ENCODE measurements at places on chromosomes 11 and 22.

DNA sequence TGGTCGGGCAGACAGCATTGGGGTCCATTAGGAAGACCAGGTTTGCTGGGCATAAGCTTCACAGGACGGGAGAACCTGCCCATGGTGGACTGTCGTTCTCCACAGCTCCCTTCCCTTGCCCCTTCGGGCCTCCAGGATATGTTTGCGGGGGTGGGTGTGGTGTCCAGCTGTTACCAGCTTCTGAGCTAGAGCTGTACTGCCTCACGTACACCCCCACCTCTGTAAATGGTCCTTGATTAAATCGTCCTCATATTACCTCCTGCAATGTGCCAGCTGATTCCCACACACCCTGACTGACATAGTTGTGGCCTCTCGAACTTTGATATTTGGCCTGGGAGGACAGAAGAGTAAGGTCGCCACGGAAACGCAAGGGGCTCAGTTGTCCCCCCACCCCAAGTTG, 16.2 kb upstream of the BCR start:
- no peak for DNase-seq

DNA sequence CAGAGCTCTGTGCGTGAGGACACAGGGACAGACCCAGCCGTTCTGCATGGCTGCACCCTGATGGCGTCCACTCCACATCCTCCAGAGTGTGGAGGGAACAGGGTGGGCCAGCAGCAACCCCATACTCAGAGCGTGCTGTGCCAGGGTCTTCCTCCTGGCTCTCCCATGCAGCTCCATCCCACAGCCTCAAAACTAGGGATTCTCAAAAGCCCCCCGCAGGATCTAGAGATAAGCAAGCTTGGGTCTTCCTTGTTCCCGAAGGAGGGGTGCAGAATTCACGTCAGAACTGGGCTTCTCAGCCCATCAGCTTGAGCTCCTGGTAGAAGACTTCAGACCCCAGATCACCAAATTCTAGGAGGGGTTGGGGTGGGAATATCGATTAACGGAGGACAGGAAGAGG, 858.8 kb downstream of the TBC1D22A start:
- DNase-seq, result no peak

DNA sequence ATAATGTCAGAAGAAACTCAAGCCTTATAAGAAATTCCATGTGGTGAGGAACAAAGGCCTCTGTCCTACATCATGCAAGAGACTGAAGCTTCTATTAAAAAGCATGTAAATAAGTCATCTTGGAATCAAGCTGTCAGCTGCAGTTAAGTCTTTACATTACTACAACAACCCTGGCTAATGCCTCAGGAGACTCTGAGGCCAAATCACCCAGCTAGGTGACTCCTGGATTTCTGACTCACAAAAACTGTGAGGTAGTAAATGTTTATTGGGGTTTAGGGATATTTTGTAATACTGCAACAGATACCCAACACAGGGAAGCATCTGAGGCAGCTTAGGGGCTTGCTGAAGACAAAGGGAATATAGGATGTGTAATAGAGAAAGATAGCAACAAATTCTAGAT, 89.6 kb downstream of the C11orf87 start:
- no peak for DNase-seq

DNA sequence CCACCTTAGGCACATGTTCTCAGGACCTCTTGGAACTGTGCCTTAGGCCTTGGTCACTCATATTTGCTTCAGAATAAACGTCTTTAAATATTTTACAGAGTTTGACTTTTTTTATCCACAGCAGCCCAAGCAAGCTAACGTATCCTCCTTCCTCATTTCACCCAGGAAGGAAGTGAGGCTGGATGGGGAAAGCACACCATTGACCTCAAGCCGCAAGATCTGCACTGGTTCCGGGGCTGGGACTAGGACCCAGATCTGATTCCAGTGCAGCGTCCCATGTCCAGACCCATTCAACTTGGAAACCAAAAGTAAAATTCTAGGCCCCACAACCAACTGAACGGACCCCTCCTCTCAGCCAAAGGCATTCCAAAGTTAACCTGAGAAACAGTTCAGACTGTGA, 2.4 kb upstream of the LGALS12 start:
- no peak for DNase-seq

GRCh38 chr11:18390088-18390487, 4.3 kb upstream of the LDHA start:
- DNase-seq, result no peak

GRCh38 chr11:120195601-120196320, 15.1 kb upstream of the OAF start:
- no peak for DNase-seq

- no peak for DNase-seq
Observed at GRCh38 chr22:37211075-37211865, 1.0 kb downstream of the SSTR3 start.

GRCh38 chr11:75536786-75537641, 11.3 kb upstream of the GDPD5 start:
- DNase-seq, result no peak

DNA sequence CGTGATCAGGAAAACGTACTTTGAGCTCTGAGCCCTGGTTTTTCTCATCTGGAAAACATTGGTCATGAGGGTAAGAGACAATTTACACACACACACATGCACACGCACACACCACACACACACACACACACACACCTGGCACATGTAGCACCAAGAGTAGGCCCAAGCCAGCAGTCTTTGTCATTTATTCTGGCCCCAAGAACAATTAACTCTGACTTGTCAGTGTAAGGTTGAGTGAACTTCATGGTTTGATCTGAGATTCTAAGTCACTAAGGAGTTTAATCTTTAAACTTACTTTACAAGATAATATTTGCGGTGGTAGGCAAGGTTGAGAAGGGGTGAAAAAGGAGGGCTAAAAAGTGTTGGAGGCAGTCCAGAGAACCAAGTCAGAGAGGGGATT, 44.1 kb downstream of the MMP20 start:
- no peak for DNase-seq

GRCh38 chr11:37182031-37182430, 584.0 kb upstream of the RAG2 start:
- no peak for DNase-seq

DNA sequence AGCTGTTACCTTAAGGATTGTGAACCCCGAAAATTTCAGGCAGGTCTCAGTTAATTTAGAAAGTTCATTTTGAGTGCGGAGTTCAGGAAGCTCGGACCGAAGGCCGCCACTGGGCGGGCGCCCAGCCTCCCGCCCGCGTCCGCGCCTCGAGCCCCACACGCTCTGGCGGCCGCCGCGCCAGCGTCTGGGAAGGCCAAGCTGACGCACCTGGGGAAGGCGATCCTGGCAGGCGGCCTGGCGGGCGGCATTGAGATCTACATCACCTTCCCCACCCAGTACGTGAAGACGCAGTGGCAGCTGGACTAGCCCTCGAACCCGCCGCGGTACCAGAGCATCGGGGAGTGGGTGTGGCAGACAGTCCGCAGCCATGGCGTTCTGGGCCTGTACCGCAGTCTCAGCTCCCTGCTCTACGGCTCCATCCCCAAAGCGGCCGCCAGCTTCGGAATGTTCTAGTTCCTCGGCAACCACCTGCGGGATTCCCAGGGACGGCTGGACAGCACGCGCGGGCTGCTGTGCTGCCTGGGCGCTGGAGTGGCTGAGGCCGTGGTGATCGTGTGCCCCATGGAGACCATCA, 79.5 kb downstream of the CCDC83 start:
- no peak for DNase-seq

GRCh38 chr22:19520007-19520406, 4.2 kb downstream of the CLDN5 start:
- no peak for DNase-seq

GRCh38 chr11:4041731-4042391, 52.7 kb upstream of the RRM1 start:
- DNase-seq, result no peak

DNA sequence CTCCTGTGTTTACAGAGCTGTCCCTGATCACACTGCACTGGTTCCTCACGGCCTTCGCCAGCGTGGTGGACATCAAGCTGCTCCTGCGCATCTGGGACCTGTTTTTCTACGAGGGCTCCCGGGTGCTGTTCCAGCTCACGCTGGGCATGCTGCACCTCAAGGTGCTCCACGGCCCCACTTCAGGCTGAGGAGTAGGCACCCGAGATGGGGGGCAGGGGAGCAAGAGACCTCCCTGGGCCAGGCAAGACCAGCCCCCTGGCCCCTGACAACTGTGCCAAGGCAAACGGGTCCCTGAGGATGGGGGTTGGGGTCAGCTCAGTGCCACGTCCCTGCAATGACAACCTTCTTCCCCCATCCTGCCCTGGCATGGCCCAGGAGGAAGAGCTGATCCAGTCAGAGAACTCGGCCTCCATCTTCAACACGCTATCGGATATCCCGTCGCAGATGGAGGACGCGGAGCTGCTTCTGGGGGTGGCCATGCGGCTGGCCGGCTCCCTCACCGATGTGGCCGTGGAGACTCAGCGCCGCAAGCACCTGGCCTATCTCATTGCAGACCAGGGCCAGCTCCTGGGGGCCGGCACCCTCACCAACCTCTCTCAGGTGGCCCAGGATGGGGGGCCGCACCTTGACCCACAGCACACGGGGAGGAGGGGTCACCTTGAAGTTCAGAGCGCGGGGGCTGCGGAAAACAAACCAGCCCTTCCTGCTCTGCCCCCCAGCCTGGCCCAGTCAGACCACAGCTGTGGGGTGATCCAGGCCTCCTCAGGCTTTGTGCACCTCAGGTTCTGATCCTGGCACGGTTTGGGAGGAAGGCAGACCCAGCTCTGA, 35.9 kb downstream of the SGSM3 start:
- no peak for DNase-seq

- no peak for DNase-seq
Observed at GRCh38 chr11:61764606-61765260, 12.3 kb downstream of the MYRF start.

Measured in activated naive CD4-positive, alpha-beta T cell (primary cell).